ENCODE measurements at places on chromosomes 2 and 18.

GRCh38 chr2:181779288-181780021 is 99.1 kb upstream of the NEUROD1 start:
- no peak for DNase-seq

- no peak for DNase-seq
Observed at GRCh38 chr2:8098476-8099266, 583.2 kb upstream of the ID2 start.

DNA sequence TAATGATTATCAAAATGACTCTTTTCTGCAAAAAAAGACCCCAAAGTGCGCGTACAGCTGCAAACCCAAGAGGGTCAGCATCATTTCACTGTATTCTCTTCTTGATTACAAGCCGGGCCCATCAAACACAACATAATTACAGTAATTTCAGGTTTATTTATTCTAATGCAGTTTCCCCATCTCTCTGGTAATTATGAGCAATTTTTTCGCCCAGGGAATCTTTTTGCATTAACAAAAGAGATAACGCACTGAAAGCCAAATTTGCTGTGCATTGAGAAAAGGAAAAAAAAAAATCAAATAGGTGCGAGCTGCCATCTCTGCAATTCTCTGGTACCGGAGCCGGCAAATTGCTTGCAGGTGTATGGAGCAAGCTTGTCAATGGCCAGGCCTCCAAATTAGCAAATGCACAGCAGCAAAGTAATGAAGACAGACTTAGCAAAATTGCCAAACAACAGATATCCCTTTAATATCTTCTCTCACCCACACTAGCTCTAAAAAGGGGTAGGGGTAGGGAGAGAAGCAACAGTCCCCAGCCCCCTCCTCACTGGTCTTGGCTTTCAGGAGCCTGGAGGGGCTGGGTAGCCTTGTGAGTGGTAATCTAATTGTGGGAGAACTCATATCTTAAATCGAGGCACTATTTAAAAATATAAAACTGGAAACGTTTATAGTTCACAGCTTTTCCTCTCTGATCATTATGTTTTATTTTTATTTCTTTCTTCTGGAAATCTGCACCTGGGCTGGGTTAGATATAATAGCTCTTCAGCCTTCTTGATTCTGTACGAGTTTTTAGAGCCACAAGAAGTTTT is 6.7 kb downstream of the DLX1 start:
- no peak for DNase-seq

DNA sequence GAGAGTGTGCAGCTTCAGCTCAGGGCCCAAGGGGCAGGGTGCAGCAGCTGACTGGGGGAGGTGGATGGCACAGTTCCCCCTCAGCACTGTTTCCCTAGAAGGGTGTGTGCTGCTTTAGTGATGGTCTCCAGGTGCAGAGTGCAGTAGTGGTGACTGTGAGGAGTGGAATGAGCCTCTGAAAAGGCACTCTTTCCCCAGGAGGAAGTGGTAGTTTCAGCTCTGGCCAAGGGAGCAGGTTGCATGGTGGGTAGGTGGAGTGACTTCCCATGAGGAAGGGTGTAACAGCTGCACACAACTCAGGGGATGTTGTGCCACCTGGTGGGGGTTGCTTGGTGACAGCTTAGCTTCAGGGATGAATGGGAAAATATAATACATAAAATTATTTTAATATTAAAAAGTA is 251.5 kb upstream of the NXPH2 start:
- DNase-seq: no peak

DNA sequence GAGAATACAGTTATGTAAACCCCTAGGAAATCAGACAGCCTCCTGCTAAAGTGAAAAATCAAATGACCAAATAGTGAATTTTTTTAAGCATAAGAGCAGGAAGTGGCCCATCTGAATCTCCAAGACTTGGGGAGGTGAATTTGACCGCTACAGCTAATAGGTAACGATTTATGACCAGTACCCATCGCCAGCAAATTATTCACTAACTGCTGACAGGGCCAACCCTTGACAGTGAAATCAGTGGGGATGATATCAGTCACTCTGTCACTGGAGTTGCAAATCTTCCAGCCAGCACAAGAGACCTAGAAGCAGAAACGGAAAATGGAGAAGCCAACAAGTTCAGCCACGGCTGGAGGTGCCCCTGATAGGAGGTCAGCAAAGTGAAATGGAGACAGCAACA is 164.3 kb upstream of the PIK3C3 start:
- no peak for DNase-seq

All from inflammatory macrophage treated with lipopolysaccharide for 1 hour (primary cell).